Ascending aorta (tissue), 2 donors: ENCODE measurements at places on chromosomes 3 and 15.

DNA sequence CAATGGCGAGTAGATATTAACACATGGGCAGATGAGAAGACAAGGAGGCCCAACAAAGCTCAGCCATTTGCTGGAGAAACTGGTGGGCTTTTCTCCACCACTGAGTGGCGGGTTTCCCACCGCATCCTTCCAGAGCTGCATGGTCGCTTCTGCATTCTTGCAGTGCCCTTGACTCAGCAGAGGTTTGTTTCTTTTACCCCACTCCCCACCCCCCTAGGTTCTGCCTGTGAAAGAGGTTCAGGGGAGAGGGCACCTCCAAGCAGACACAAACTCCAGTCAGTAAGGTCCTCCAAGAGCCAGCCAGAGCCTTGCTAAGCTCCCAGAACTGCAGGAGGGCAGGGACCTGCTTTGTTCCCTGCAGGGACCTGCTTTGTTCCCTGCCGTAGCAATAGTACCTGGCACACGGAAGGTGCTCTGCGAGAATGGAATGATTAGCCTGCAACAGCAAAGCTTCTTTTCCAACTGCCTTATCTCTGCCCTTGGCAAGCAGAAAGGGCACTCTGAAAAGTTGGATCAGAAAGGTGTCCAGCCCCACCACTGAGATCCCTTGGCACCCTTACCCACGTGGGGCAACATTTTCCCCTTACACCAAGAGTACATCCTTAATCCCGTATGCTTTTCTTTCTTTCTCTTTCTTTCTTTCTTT is 1.4 kb downstream of the PAQR5 start:
- DNase-seq, result no peak

GRCh38 chr3:56711344-56711743 is 28.3 kb upstream of the TASOR start:
- DNase-seq, result no peak

- DNase-seq, result peak; percentile 59
These were observed 2.4 kb downstream of the EHD4 start for GRCh38 chr15:41969851-41970431.

DNA sequence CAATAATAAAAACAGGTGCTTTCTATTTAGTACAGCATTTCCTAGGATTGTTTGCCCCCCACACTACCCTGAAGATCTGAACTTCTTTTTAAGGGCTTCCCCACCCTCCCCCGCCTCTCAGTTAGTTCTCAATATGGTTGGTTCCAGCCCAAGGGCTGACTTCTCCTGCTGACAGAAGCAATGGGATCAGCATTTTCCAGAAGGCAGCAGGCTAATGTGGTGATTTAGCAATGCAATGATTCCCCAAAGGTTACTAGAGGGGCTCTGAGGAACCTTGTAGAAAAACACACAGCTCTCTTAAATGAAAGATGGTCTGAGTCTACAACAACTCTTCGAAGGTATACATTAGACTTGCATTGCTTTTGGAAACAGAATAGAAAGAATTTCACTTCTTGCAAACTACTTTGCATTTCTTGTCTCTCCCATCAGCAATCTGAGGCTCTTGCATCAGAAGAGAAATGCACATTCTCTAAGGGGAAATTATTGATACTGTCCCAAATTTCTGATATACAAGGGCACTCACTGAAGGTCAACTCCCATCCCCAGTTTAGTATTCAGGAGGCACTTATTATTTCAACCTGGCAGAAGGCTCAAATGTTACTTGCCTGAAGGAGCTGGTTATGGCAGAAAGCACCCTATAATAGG is 30.3 kb downstream of the FGF12 start:
- DNase-seq, result no peak

- DNase-seq, result no peak
These were observed 156.8 kb upstream of the UBE2E1 start for GRCh38 chr3:23648996-23649395.

DNA sequence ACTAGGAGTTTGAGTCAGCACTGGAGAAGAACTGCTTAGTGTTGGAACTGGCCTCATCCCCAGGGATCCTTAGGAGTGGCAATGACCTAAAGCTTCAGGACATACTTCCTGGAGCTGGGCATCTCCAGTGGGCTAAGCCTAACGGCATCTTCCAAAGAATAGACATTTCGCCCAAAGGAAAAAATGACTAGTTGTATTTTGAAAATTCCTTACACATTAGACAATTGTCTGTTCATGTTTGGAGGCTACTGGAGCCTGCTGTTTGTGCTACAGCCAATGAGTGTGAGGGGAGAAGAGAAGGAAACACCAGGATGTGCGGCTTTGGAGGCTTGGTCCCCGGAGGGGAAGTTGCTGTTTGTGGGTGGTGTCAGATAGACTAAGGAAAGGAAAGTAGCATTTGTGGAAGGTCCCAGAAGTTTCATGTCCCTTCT is 77.6 kb downstream of the POLR2M start:
- DNase-seq, result no peak

GRCh38 chr15:93071469-93071936 is 17.5 kb downstream of the RGMA start:
- no peak for DNase-seq

DNA sequence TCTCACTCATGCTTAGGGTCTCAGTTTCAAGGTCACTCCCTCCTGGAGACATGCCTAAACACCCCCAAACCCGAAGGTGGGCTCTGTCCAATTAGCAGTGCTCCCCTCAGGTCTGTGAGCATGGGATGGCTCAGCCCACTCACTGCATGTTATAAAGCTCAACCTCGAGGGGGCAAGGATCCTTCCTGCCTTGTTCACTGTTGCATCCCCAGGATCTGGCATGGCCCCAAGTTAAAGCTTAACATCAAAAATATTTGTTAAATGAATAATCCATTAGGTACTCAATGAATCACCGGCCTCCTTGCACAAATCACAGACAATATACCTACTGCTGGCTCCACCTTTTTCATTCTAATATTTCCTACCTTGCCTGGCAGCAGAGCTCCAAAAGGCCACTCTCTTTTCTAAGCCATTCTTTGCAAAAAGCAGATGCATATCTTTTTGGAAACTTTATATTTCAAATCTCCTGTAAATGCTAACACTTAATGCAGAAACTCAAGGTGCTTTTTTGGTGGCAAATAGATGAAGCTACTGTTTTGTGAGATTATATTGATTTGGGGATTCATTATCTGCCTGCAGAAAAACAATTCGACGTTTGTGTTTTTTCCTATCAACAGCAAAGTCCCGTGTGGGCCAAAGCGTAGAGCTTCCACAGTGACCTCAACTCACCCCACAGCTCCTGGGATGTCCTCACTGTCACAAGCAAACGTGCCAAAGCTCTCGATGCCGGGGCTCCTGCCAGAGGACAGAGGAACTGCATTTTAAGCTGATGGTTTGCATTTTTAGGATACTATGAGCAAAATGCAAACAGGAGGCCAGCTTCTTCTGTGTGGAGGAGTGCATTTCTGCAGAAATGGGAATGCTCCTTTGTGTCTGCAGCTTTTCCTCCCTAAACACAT is 35.4 kb downstream of the PCOLCE2 start:
- no peak for DNase-seq

DNA sequence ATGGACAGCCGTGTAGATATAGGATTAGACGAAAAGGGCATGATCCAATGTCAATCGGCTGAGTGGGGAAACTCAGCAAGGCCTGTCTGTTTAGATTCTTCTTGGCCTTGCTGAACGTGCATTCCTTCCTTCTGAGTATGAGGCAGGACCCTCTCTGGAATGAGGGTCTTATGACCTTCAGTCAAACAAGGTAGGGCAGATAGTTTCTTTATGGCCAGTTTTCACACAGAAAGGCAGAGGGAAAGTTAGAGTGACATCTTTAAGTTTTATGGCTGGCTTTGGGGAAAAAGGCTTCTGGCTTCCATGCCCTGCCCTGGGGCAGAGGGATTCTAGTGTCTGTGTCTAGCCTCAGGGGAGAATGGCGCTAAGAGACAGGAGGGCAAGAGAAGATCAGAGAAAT is 29.7 kb downstream of the ARNT2 start:
- no peak for DNase-seq

DNA sequence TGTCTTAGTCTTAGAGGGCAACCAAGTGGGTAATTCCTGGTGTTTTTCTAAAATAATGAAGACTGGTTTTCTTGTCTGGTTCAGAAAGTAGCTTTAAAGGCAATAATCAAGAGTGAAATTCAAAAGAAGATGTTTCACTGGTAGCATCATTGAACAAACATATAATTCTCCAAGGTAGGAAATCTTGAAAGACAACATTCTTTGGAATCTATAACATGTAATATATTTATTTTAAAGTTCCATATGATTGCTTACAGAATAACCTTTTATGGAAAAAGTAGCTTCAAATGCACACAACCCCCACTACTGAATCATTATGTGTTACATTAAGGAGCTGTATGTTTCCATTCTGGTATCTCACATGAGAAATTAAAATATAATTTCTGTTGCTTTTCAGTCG is 13.8 kb upstream of the FOXP1 start:
- DNase-seq, result no peak
